ENCODE measurements at places on chromosomes 13 and 19.
A peak's percentile ranks its signal among the peaks of the same experiment; 100 is the strongest.

- DNase-seq: no peak
These were observed 7.2 kb downstream of the MAST3 start for GRCh38 chr19:18104793-18105131.

- DNase-seq: no peak
These were observed 2.4 kb upstream of the NKPD1 start for GRCh38 chr19:45163156-45163555.

- DNase-seq: no peak
These were observed 5.6 kb upstream of the SIGLEC9 start for GRCh38 chr19:51119101-51119500.

DNA sequence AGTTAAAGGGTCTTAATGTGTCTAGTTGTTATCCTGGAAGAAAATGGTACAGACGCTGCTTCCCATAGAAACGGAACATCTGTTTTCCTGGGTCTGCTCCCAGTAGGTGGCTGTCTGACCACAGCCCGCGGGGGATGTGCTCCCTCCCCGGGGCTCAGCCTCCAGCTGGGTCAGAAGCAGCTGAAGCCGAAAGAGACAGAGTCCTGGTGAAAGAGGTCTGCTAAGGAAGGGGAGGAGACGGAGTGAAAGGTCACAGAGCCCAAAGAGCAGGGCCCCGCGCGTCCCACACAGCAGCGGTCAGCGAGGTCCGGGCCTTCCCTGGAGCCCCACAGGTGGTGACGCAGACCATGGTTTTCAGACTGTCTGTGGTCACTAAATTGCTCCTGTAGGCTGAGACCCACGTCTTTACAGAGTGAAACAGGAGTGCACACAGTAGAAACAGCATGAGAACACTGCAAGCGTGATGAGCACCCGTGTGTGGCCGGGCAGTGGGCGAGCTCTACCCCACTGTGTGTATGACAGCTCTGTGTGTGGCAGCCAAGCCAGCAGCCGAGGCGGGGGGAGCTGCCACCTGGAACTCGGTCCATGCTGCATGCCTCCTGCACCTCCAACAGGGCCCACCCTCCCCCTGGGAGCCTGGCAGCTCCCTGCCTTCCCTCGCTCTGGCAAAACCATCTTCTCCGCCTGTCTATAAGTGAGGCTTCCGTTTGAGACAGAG lies 52.0 kb upstream of the C13orf46 start:
- peak; percentile 14 for DNase-seq

- no peak for DNase-seq
These were observed 23.5 kb upstream of the CD177 start for GRCh38 chr19:43329989-43330388.

DNA sequence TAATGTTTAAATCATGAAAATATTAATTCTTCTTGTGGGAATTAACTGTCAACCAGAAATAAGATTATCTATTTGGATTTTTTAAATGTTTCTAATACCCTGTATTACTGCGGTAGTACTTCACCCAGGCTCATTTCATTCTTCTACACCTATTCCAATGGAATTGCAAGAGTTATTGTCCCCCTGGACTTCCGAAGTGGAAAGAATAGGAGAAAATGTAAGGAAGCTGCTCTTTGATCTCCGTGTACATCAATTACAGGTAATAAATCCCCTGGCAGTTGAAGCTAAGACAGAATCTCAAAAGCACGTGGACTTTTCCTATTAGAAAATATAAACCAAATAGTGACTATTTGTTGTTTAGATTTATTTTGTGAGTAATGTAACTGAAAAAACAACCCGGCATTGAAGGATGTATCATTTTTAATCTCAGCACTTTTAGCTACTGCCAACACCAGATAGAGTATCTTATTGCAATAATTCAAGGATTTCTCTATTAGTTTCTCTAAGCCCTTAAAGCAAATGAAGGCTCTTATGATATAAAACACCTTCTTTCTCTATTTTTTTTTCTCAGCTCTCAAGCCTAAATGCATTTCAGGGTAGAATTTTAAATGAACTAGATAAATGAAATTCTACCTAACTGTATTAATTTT lies 77.3 kb downstream of the MZT1 start:
- DNase-seq: no peak

DNA sequence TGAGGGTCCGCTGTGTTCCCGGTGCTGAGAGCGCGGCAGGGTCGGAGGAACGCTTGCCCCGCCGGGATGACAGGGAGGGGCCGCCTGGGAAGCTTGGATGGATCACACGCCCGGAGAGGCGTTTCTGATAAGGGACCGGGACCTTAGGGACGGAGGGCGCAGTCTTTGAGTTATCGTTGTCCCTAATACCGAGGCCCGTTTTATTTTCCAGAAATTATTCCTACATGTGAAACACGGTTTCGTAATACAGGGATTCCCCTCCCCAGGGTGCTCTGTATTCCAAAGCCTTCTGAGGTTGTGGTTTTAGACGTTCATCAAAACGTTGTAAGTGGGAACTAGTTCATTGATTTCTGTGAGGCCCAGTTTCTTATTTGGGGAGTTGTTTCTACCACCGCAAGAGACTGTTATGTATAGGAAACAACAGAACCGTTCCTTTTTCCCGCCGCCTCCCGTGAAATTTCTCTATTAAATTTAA lies 752 bp downstream of the PDCD5 start:
- DNase-seq: peak; percentile 59
